ENCODE measurements at places on chromosomes 6 and 20.

DNA sequence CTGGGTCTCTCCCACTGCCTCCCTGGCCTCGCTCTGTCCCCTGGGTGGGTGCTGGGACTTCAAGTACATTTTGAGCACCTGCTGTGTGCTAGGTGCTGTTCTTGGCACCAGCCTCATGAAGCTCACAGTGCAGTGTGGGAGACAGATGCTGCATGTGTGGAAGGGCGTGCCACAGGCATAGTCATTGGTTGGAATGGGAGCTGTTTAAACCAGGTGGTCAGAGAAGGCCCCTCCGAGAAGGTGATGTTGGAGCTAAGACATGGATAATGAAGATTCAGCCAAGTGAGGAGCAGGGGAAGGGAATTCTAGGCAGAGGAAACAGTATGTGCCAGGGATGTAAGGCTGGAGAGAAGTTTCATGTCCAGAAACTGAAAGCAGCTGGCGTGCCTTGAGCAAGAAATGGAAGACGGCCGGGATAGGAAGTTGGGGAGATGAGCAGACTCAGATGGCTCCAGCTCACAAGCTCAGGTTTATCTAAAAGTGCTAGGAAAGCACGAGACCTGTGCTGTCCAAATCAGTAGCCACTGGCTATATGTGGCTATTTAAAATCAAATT, 9.9 kb downstream of the LPIN3 start:
- no peak for DNase-seq

GRCh38 chr6:5046430-5046829, 38.7 kb upstream of the PPP1R3G start:
- no peak for DNase-seq

DNA sequence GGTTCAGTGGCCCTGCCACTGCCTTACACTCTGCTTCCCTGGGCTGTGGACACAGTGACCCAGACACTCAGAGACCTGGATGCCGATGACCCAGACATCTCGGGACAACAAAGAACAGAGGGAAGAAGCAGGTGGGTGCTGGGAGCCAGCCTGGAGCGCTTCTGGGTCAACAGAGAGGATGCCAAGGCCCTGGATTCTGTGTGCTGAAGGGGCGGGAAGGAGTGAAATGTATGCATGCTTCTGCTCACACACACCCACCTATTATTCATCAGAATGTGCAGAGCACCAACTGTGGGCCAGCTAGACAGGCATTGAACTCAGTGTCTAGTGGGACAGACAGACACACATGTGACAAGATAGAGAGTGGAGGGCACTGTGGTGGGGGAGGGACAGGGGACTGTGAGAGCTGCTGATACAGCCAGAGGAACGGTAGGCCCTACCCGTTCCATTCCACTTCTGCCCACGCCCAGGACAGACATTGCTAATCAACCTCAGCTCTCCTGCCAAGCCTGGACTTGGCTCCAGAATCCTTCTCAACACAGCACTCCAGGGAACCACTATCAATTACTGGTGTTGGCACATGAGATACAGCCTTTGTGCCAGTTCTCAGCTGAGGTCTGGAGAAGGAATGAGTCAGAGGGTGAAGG, 20.2 kb downstream of the KCNK15 start:
- DNase-seq: peak; percentile 81

DNA sequence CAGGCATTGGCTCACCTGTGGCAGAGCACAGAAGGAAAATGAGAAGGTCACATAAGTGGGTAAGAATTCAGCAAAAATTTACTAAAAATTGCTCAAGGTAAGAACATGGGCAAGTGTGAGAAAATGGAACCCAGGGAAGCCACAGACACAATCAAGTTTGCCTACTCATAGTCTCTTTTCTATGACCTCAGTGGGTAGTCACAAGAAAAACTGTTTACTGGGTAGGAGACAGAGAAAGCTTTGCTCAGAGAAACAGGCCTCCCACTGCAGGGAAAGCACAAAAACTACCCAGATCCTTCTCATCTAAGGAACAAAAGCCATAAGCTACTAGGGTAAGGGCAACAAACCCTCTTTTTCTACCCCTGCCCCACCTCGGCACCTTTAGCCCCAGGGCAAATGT, 35.2 kb downstream of the FAM184A start:
- no peak for DNase-seq

GRCh38 chr6:135087403-135087802, 32.8 kb upstream of the HBS1L start:
- no peak for DNase-seq

DNA sequence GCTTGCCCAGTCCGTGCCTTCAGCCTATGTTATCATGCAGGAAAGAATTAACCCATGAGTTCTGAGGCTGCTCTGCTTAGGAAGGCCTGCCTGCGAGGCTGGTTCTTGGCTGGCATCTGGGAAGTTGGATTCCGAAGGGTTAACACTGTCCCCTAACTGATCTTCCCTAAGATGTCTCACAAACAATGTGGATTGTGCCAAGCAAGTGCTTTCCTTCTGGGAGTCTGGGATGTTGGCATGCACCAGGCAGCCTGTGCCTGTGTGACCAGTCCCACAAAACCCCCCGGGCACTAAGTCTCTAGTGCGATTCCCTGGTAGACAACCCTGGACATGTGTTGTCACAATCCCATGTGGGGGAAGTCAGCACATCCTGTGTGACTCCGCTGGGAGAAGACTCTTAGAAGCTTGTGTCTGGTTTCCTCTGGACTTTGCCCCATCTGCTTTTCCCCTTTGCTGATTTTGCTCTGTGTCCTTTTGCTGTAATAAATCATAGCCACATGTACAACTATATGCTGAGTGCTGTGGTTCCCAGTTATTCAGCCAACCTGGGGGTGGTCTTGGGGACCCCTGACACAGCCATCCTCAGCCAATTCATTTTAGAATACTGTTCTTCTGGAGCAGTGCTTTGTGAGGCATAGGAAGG, 83.8 kb downstream of the SLC22A23 start:
- no peak for DNase-seq

- DNase-seq: no peak
Observed at GRCh38 chr6:145327586-145327985, 407.7 kb downstream of the EPM2A start.

GRCh38 chr20:25017257-25017803, 24.8 kb upstream of the APMAP start:
- DNase-seq: peak; percentile 90

GRCh38 chr6:125231574-125232343, 70.0 kb downstream of the HDDC2 start:
- no peak for DNase-seq

DNA sequence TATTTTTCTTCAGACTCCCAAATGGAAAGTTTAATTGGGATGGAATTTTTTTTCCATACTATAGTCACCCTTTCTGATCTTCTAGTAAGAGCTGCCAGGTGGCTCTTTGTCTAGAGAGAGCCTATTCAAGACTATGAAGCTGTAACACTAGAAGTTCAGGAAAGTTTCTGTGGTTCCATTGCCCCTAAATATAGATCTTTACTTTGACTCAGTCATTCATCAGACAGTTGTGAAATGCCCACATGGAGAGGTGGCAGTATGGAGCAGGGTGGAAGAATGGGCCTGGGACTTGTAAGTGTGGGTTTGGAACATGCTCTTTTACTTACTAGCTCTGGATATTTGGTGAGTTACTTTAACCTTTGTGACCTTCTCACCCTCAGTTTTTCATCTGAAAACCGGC, 87.8 kb downstream of the CTNNBL1 start:
- no peak for DNase-seq

DNA sequence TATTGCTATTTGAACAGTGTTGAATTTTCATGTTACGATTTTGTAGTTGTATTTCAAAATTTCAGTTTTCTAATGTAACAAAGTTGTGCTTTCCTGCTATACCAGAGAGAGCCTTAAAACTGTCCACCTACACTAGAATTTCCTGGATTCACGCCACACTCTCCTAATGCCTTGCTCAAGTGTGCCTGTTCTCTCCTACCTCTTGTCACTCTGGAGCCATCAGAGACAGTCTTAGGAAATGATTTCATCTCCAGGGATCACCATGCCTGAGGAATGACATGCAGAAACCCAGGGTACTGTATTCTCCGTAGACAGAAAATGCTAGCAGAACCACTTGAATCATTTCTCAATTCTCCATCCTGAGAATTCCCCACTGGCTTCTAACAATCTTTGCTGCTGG, 667.6 kb downstream of the KIF16B start:
- no peak for DNase-seq

- no peak for DNase-seq
Observed at GRCh38 chr20:38603286-38603685, 1.7 kb downstream of the ARHGAP40 start.

- no peak for DNase-seq
Observed at GRCh38 chr6:83113258-83113657, 45.8 kb downstream of the DOP1A start.
